ENCODE measurements at places on chromosomes 1 and 21.

DNA sequence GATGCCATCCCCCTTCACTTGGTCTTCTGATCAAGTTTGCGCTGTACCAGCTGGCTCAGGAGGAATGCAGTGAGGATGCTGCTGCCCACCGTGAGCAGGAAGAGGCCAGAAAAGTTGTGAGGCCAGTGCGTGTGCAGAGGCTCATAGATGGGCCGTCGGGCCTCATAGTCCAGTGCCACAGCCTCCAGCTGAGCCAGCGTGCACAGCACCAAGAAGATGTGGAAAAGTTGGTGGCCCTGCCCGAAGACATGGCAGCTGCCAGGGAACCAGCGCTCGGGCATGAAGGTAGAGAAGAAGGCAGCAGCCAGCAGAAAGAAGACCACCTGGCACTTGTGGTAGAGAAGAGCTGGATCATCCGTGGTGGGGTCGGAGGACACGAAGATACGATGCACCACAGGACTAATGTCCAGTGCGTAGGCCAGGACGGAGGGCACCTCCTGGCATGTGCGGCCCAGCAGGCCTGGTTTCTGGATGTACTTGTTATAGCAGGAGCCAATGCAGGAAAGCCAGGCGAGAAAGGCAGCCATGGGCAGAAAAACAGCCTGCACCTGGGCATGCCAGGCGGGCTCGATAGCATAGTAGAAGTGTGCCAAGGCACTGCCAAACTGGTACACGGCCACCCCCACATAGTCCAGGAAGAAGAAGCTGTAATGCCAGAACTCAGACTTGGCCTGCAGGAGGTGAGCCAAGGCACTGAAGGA, 3.7 kb upstream of the AUNIP start:
- no peak for DNase-seq

- no peak for DNase-seq
Observed at GRCh38 chr1:240092301-240093119, 827 bp downstream of the FMN2 start.

DNA sequence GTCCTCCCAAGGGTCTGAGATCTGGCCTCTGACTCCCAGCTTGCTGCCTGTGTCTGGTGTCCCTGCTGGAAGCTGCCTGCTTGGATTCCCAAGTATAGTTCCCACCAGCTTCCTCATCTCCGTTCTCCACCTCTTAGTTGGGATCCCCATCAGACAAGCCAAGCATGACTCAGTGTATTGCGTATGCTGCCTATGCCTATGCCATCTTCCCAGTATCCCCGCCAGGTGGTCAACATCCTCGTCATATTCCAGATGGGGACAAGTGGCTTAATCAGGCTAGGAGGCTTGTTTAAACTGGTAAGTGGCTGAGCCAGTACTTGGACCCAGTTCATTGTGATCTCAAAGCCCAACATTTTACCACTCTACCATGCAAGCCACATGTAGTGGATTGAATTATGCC, 204.4 kb downstream of the GRIK3 start:
- no peak for DNase-seq

DNA sequence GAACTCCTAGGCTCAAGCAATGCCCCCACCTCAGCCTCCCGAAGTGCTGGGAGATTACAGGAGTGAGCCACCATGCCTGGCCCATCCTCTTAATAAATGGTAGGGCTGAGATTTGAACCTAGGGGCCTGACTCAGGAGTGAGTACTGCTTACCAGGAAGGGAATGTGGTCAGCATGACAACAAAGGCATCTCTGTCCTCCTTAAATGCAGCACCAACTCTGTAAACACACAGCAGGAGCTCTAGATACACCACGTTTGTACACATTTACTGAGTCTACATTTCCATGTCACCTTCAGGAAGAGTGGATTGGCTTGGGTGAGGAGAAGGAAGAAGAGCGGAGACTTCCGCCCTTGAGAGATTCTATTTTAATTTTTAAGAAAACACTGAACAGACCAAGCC, 38.5 kb downstream of the HIVEP3 start:
- DNase-seq, result no peak

GRCh38 chr1:224831501-224831900, 98.0 kb upstream of the DNAH14 start:
- no peak for DNase-seq

- no peak for DNase-seq
Observed at GRCh38 chr1:221284028-221284427, 404.8 kb downstream of the HLX start.

DNA sequence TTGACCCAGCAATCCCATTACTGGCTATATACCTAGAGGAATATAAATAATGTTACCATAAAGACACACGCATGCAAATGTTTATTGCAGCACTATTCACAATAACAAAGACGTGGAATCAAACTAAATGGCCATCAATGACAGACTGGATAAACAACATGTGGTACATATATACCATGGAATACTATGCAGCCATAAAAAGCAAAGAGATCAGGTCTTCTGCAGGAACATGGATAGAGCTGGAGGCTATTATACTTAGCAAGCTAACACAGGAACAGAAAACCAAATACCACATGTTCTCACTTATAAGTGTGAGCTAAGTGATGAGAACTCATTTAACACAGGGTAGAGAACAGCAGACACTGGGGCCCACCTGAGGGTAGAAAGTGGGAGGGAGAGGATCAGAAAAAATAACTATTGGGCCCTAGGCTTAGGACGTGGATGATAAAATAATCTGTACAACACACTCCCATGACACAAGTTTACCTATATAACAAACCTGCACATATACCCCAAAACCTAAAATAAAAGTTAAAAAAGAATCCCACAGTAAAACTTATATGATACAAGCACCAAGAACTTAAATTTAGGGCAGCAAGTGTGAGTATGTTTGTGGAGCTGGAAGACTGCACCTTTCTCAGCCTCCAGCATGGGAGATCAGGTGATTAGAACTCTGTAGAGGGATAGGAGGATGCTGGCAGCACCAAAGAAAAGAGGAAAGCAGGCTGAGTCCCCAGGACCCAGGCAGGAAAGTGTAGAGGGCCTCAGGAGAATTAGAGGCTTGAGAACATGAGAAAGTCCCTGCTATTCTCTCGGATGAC, 320.8 kb upstream of the USP24 start:
- DNase-seq, result no peak

Measured in keratinocyte (primary cell).